ENCODE measurements at places on chromosomes 7 and 10.

- DNase-seq: no peak
Measured at GRCh38 chr7:117982071-117983055, 109.1 kb upstream of the CTTNBP2 start.

GRCh38 chr10:128802062-128802461 is 665.0 kb upstream of the MGMT start:
- DNase-seq: no peak

DNA sequence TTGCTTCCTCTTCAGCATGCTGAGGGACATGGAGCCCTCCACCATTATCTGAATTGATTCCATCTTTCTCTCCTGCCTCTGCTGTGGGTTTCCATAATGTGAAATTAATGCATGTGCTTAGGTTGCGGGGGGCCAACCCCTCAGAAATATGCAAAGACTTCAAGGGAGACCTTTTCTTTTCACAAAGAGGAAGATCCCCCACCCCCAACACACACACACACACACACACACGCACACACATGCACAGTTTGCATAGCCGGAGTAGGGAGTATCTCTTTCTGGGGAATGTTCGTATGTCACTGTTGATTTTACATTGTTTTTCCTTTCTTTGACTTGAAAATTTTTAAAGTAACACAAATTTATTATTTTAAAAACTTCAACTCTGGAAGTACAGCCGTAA is 193.5 kb downstream of the MGMT start:
- no peak for DNase-seq

DNA sequence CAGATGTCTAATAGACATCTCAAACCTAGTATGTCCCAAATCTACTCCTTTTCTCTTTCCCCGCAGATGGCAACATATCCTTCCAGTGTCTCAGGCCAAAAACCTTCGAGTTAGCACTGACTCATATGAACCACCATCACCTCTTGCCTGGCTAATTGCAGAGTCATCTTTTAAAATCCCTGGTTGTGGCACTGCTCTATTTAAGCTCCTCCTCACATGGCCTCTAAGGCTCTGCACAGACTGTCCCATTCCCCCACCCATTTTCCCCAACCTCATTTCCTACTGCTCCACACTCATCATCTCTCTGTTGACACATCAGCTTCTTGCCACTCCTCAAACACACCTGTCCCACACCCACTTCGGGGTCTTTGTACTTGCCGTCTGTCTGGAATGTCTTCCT is 16.8 kb upstream of the HBP1 start:
- DNase-seq: no peak

- no peak for DNase-seq
Measured at GRCh38 chr7:36875794-36876193, 151.5 kb upstream of the AOAH start.

- DNase-seq: no peak
Measured at GRCh38 chr7:23833405-23833804, 123.4 kb downstream of the STK31 start.

GRCh38 chr7:2680792-2681490 is 7.1 kb upstream of the AMZ1 start:
- peak; percentile 81 for DNase-seq

DNA sequence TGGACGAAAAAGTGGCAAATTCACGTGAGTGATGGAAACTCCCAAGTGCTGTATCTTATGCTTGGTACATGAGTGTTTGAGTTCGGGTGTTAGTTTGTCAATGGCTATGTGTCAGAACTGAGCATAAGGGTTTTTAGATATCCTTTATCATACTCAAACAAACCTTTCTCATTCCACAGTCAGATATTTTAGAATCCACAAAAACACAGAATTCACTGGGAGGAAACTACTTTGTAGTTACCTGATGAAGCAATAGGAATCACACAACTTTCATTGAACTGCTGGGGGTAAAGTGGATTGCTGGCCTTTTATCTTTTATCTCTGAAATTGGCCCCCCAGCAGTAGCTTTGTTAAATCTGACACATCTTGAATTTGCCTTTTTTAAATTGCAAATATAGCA is 64.0 kb downstream of the DKK1 start:
- DNase-seq: no peak

- no peak for DNase-seq
Measured at GRCh38 chr7:102191556-102192379, 94.9 kb upstream of the SH2B2 start.

DNA sequence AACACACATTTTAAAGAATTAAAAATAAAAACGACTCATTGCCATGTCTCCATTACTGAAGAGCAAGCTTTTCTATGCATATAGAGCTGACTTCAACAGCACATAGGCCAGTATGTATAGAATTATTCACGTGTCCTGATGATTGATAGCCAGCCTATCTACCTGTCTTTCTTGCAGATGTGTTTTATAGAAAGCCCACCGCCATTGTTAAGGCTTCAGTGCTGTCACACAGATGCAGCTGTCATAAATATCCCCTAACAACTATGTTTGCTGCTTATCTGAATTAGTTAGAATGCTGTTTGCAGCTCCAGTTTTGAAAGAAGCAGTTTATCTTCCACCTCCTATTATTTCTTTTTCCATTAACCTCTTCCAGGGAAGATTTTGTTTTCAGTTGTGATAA is 235.9 kb downstream of the SLC25A13 start:
- no peak for DNase-seq

DNA sequence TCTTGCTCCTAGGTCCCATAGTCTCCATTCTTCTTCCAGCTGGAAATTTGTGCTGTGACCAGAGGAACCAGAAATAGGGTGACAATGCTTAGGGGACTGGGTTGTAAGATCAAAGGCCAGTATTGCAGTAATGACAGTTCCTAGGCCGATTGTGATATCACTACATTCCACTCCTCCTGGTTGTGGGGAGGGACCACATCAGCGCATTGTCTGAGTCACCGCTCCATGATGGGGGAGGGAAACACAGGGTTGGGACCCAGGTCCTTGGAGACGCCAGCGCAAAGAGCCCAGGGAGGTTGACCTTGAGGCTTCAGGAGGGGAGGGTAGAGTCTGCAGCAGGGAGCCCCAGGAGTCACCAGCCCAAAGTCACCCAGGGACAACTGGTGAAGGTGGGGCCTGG is 20.8 kb upstream of the GGCT start:
- DNase-seq: no peak

DNA sequence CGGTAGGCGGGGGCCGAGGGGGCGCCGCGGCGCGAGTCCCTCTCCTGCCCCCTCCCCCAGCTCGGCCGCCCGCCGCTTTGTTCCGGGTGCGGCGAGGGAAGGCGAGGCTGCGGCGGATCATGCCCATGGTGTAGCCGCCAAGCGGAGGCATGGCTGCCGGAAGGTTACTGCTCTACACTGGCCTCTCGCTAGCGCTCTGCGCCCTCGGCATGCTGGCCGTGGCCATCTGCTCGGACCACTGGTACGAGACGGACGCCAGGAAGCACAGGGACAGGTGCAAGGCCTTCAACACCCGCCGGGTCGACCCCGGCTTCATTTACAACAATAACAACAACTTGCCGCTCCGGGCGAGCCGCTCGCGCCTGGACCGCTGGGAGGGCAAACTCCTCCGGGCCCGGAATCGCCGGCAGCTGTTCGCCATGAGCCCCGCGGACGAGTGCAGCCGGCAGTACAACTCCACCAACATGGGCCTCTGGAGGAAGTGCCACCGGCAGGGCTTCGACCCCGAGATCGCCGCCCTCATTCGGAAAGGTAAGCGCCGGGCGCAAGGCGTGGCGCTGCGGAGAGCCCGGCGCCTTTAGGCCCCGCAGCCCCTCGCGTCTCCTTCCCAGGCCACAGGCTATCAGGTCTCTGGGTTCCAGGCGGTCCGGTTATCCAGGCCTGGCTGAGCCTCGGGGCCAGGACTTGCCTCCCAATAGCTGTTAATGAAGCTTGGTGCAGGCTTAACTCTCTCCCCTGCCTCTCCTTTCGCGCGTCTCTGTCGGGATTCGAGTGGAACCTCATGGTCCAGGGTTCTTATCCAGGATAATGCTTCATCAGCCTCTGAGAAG is 513 bp downstream of the TMEM178B start:
- peak; percentile 53 for DNase-seq

- DNase-seq: peak; percentile 15
Measured at GRCh38 chr10:68576118-68576517, 16.0 kb downstream of the TET1 start.

Measured in nephron progenitor cell (in vitro differentiated cells).